ENCODE measurements at places on chromosomes 5 and 9.

- no peak for DNase-seq
Measured at GRCh38 chr5:40396317-40396716, 283.4 kb upstream of the PTGER4 start.

DNA sequence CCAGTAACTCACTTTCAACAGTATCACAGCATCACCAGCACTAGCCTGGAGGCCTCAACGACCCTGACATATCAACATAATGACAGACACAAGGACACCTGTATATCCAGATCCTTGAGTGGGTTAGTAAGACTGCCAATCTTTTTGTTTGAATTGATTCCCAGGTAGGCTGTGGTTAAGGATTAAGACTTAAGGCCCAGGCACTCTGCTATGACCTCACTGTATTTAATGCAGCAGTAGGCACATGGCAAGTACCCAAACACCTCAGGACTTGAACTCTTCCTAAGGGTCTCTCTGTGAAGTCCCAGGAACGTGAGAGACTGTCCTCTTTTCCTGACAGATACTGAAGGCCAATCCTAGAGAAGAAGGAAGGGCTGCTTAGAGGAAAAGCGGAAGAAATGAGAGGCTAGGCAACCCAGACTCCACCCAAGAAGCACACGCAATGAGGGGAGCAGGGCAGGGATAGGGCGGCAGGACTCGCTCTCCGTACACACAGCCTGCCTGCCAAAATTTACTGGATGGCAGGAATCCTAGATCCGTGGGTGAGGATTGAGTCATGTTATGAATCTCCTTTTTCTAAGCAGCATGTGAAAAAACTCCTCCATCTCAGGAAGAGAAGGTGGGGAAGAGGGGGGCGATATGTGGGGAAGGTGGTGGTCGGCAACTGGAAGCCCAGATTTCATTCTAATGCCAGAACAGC, 93.4 kb downstream of the SIL1 start:
- peak; percentile 57 for DNase-seq

- no peak for DNase-seq
Measured at GRCh38 chr5:148957591-148958202, 105.2 kb downstream of the SH3TC2 start.

GRCh38 chr5:43731573-43731972, 128.6 kb downstream of the NNT start:
- no peak for DNase-seq

DNA sequence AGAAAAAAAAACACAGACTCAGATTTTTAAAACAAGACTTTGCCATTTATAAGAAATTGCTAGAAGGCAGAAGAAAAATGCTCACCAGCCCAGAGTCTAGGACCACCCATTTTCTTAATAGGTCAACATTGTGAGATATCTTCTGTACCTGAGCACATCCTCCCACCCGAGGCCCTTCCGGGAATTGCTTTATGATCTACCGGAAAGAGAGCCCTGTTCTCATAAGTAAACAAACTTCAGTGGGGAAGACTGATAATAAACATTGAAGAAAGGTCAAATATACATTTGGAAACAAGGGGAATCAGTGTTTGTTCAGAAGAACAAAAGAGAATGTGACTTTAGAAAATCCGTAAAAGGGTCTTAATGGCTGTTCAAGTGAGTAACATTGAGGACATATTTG, 44.4 kb downstream of the PRKACG start:
- no peak for DNase-seq

GRCh38 chr9:15116130-15116580, 190.9 kb downstream of the TTC39B start:
- no peak for DNase-seq

GRCh38 chr9:134366223-134367031, 40.2 kb downstream of the RXRA start:
- DNase-seq, result peak; percentile 73

DNA sequence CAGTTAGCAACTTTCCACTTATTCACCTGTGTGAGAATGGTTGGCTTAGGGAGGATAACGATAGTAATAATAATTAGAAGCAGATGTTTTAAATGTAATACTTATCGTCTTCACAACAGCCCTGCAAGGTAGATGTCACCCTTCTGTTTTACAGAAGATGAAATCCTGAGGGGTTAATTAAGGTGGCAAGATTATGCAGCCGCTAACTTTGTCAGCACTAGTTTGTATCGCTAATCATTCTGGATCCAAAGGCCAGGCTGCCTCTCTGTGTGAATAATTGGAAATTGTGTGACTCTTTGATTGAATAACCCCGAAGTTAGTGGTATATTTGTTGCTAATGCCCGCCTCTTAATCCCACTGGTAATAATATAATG, 635 bp downstream of the IFT74 start:
- DNase-seq, result no peak

DNA sequence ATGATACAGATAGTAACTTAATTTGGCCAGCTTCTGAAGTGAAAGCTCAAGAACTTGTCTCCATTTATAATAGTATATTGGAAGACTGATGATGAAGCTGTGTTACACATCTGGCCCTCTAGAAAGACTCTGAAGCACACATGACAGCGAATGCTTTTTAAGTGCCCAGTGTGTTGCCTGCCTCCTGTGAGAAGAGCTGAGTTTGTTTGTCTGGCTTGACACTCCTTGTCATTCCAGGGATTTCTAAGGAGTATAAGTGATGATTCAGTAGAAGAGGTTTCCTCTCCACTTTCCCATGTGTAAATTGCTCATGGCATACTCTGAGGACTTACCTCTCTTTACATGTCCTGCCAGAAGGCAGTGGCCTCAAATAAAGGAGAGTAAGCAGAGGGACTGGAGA, 30.4 kb upstream of the LRRTM2 start:
- peak; percentile 68 for DNase-seq

DNA sequence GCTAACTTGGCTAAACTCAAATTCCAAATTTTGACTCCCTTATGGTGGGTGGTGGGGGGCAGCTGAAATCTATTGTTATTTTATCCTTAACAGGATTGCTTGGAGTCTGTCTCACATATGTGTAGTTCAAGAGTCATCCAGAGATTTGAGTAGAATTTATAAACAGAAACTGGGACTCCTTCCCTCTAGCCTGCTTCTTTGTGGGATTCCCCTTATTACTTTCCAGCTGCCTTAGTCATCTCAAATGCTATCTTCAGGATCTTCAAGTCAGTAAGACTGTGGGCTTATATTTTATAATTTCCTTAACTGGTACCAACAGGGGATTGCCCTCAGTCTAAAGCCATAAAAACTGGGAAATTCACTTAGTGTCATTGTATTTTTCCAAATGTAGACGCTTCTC, 55.5 kb downstream of the NNT start:
- peak; percentile 43 for DNase-seq

DNA sequence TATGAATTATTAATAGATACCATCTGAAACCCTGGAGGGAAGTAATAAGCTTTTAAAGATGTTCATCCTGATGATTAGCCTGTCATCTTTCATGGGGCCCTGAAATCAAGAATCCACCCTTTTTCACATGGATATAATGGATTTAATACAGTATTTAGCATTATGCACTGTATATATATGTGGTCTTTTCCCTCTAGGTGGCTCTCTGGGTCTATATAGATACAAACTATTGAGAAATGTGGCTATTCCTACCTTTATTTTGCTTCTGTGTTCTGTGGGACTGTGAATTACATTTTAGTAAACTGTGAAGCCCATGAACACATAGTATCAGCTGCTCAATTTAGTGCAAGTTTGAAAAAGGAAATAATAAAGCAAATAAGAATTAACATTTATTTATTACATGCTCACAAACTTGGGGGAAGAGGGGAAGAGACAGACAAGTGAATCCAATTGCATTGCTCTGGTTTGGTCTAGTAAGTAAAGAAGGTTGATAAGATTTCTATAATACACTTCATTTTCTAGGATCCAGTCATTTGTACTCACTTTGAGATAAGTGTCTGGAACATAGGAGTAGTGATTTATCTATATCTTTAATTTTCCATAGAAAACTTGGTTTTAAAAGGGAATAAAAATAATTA, 112.2 kb downstream of the SCAMP1 start:
- peak; percentile 25 for DNase-seq

DNA sequence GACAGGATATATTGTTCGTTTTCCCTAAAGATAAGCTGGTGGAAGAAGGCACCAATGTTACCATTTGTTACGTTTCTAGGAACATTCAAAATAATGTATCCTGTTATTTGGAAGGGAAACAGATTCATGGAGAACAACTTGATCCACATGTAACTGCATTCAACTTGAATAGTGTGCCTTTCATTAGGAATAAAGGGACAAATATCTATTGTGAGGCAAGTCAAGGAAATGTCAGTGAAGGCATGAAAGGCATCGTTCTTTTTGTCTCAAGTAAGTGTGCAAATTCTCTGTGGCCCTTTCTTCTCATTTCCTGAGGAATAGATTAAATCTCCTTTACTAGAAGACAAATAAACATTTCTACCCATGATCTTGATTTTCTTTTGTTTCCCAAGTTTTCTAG, 38.0 kb downstream of the OSMR start:
- no peak for DNase-seq

DNA sequence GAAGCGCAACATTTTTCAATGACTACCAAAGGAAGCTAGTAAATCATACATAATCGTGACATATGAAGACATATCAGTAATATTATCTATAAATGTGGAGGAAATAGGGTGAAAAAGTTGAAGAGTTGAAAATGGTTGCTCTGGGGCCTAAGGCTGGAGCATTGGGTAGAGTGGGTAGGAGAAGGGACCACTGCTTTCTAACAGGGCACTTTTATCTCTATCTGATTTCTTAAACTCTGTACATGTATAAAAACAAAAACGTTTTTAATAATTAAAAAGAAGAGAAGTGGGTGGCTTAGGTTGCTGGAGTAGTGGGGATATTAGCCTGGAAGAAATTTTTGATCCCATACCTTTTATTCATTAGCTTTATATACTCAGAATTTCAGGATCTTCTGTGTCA, 44.2 kb upstream of the ITGA1 start:
- DNase-seq, result no peak

DNA sequence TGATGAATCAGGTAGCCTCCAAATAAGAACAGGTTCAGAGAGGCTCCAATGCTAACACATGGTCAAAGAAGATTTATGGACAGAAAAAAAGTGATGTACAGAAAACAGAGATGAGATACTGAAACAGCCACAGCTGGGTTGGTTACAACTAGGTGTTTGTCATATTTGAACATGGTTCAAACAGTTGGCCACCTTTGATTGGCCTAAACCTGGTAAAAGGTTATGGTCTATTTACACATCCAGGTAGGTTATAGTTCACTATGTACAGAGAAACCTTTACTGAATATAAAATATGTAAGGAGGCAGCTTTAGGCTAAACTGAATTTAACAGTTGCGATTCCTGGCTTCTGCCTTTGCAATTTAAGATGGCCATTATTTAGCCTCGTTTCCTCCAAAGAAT, 134.0 kb upstream of the ZNF366 start:
- no peak for DNase-seq

GRCh38 chr5:56757077-56757476, 58.3 kb upstream of the MAP3K1 start:
- peak; percentile 22 for DNase-seq

- DNase-seq, result no peak
Measured at GRCh38 chr5:44388321-44389089, 715 bp downstream of the FGF10 start.

GRCh38 chr9:8429768-8430167, 630.2 kb upstream of the DMAC1 start:
- no peak for DNase-seq

GRCh38 chr5:72387985-72388384, 67.8 kb downstream of the PTCD2 start:
- peak; percentile 80 for DNase-seq

- DNase-seq, result peak; percentile 69
Measured at GRCh38 chr9:22084336-22085035, 75.4 kb upstream of the CDKN2B start.

GRCh38 chr9:33250458-33250995, 10.6 kb downstream of the SPINK4 start:
- DNase-seq, result no peak

DNA sequence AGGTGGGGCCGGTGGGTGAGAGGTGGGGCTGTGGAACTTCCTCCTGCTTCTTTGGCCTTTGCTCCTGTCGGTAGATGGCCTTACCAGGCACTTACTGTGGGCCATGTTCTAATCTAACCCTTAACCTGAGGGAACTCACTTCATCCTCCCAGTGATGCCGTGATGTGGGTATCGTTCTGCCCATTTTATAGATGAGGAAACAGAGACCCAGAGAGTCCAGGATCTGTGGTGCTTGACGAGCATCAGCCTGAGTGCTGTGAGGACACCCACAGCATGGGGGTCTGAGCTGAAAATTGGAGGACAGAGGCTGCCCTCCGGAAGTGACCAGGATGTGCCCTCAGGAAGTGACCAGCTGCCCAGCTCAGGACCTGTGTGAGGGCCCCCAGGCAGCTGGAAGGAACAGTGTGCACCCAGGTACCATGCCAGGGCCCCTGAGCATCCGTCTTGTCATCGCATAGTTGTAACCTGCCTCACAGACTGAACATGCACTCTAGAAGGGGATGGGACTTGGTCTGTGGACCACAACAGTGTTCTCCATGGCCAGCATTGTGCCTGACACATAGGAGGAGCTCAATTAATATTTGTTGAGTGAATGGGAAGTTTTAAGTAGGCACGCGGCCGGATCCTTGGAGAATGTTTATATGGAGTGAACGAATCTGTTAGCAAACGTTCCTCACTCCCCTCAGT, 8.5 kb downstream of the NEK6 start:
- no peak for DNase-seq

DNA sequence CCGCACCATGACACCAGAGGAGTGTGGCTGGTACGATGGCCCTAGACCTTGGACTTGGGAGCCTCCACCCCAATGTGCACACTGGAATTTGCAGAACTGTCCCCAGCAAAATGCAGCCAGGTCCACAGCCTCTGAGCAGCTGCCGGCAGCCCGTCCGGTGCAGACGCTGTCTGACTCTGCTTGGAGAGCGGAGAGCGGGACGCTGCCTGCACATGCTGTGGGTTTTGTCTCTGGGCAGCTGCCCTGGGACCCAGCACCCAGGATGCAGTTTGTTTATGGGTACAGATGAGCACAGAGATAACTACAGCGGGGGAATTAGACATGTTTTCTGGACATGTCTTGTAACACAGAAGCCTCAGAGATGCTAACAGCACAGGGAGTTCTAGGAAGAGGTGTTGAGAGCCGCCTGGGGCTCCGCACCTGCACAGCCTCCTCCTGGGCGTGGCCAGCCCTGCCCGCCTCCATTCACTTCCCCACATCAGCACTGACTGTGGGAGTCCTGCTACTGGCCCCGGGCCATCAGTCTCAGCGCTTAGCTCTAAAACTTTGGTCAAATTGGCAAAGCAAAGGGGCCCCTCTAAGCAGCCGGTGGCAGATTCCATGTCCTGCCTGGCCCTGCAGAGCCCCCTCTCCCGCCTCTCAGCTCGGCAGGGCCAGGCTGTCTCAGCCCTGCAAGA, 159.6 kb downstream of the IRX2 start:
- no peak for DNase-seq

- no peak for DNase-seq
Measured at GRCh38 chr5:72849546-72849945, 33.1 kb downstream of the TNPO1 start.

- no peak for DNase-seq
Measured at GRCh38 chr5:69231851-69232250, 2.8 kb upstream of the CDK7 start.

DNA sequence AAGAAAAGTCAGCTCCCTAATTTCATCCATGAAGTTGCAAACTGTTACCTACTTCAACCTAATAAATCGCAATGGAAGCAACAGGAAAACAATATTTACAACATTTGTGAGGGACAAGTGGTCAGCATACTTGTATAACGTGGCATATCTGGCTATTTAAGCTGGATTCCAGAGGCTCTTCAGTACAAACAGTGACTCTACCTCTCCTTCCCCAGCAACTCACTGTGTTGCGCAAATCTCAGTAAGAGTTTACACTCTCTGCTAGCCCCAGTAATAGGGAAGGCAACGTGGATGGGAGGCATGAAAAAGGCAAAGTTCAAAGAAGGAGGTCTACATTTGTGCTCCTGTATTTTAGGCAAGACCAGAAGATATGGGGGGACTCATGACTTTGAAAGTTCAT, 18.9 kb upstream of the SEMA5A start:
- no peak for DNase-seq

Data from NCI-H226 (cell line).